Stimulated activated CD4-positive, alpha-beta T cell treated with anti-CD3 and anti-CD28 coated beads, Interleukin-1b, Interleukin-23, amount 100 ng/mL, for 4 hours (primary cell): ENCODE measurements at places on chromosomes 5 and 9.

- DNase-seq = no peak
Measured at GRCh38 chr9:110135846-110136245, 72.1 kb downstream of the C9orf152 start.

DNA sequence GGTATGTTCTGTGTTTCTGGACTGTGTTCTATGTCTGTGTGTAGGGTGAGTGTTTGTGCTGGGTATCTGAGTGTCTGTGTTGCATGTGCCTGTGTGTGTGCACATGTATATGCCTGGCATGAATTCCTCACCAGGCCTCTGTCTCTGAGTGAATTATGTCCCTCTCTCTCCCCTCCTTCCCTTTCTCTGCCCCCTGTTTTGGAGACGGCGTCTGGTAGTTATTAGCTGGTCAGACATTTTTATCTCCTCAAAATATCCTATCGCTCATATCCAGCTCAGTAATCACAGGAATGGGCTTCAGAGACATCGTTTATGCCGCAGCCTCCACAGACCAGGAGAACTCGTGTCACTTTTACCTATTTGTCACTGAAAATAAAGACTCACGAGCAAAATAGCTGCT, 483.2 kb upstream of the BRINP1 start:
- DNase-seq = no peak

DNA sequence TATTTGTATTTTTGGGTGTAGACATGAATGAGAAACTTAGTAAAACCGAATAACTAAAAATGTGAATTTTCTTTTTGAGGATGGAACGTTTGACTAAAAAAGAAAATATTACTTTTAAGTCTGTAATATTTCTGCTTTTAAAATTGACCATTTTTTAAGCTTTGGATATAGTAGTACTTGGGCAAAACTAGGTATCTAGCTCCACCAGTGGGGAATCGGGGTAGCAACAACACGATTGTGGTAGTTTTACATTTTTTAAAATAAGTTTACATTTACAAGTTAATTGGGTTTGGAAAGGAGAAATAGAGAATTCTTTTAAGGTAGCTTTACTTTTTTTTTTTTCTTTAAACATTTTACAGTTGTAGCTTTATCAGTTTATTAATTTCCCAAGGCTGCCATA, 154.4 kb downstream of the MAN2A1 start:
- no peak for DNase-seq

- DNase-seq = no peak
Measured at GRCh38 chr9:71765693-71766092, 2.6 kb downstream of the CEMIP2 start.

DNA sequence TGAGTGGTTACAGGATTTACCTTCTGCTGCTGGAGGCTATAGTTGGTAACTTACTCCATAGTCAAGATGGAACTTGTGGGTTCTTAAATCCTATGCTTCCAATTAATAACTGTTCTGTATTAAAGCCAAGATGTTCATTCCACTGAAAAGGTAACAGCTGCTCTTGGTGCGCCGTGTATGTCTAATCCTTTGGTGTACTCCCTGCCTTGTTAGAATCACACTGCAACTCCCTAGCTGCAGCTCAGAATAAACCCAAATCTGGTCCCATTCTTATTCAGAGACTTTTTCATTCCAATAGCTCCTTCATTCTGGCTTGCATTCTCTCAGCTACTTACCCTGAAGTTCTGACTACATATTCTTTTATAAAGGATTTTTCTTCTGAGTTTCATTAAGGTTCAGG, 1355.5 kb downstream of the MAT2B start:
- no peak for DNase-seq

DNA sequence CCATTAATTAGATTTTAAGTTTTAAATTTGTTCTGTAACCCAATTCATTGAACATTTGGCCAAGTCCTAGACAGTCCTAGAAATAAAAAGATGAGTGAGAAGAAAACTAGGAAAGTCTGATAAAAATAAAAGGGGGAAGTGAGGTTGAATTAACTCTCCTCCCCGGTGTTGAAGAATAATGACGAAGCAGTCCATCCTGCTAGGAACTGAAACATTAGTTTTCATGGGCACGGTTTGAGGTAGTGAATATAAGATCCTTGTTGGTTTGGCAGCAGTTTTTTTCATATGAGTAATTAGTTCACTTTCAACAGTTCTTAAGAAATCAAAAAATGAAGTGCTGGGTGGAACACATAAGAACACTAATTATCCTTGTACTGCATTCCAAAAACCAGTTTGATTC, 103.1 kb downstream of the MTREX start:
- DNase-seq = no peak

DNA sequence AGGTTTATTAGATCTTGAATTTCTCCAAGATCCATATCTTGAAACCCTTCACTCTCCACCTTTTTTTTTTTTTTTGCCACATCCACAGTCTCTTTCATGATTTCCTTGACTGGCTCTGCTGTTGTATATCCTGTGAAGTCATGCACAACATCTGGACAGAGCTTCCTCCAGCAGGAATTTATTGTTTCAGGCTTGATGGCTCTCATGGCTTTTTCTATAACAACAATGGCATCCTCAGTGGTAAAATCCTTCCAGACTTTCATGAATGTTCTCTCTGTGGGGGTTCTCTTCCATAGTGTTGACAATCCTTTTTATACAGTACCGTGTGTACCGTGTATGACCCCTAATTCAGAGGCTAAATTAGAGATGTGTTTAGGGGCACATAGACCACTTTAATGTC, 24.0 kb downstream of the RANBP17 start:
- DNase-seq = no peak

DNA sequence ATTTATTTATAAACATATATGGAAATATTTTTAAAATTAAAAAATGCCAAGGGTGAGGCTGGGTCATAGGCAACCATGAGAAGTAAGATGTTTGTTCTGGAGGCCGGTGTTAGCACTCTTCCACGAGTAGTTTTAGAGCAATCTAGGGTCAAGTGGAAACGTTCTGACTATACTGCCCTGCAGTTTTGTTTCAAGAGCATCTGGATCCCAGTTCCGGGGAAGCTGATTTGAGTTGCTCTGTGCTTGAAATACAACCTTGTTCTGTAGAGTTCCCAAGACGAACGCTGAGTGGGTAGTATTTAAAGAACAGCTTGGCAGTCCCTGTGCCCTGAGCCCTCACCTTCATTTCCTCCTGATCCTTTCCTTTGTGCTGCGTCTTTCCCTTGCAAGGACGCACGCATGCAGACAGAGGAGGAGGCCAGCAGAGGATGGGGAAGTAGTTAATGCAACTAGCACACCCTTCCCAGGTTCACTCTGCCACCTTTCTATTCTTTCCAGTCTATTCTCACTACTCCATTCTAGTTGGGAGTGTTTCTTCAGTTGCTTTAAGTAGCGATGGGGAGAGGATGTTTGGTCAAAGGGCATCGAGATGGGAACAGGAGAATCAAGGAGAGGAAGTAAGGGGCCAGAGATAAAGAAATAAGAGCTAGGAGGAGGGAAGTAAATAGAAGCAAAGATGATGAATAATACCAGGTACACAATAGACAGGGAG, 68.3 kb upstream of the ZSWIM6 start:
- DNase-seq = no peak

GRCh38 chr9:95572381-95573151, 55.8 kb upstream of the PTCH1 start:
- no peak for DNase-seq

DNA sequence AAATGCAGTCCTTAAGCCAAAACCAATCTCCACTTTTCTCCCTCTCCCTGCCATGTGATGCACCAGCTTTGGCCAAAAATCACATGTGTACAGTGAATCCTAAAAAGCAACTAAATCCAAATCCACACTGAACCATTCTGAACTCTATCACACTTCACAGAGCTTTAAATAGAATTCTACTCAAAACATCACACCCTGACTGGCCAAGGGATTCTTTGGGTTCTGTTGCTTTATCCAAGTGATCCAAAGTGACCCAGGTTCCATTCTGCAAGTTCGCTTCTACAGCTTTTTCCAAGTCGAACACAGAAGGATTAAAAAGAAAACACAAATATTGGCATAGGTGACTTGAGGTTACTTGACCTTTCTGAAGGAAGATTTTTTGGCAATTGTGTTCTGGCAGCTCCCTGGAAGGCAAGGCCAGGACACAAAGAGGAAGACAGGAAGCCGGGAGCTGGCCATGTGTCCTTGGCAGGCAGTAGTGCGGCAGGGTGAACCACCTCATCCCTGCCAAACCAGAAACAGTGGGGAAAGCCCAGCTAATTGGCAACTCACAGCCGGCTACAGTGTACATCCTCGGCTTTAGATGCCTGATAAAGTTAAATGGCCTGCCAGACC, 115.0 kb downstream of the NFIB start:
- DNase-seq = no peak
